ENCODE measurements at places on chromosomes 5 and 9.

DNA sequence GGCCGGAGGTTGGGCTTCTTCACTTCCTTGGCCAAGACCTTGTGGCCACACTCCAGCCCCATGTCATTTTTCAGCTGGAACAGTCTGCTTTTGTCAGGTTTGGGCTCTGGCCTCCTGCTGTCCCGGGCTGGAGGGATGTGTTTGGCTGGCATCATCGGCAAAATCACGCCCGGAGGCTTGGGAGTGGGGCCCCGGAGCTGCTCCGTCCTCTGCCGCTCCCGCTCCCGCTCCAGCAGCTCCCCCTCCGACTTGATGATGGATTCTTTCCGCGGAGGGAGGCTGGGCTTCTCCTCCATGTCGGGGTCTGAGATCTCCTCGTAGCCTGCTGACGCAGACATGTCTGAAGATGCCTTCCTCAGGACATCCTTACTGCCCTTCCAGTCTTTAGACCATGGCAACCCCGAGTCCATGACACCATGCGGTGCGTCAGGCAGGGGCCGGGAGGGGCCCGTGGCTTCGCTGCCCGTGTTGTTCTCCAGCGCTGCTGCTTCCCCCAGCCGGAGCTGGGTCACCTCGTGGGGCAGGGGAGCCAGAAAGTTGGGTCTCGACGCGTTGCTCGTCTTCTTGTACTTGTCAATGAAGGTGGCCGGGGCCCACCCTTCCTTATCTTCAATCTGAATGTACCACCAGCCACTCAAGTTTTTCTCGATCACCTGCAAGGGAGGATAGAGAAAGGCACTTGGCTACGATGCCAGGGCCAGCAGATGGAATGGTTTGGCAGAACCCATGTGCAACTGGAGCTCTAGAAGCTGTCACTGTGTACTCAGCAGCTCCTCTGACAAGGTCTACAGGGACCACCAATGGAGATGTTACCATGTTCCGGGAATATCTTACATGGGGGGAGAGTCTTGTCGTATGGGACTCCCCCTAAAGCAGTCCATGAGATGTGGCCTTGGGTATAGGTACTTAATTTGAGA is 56.0 kb upstream of the UBTD2 start:
- no peak for DNase-seq

DNA sequence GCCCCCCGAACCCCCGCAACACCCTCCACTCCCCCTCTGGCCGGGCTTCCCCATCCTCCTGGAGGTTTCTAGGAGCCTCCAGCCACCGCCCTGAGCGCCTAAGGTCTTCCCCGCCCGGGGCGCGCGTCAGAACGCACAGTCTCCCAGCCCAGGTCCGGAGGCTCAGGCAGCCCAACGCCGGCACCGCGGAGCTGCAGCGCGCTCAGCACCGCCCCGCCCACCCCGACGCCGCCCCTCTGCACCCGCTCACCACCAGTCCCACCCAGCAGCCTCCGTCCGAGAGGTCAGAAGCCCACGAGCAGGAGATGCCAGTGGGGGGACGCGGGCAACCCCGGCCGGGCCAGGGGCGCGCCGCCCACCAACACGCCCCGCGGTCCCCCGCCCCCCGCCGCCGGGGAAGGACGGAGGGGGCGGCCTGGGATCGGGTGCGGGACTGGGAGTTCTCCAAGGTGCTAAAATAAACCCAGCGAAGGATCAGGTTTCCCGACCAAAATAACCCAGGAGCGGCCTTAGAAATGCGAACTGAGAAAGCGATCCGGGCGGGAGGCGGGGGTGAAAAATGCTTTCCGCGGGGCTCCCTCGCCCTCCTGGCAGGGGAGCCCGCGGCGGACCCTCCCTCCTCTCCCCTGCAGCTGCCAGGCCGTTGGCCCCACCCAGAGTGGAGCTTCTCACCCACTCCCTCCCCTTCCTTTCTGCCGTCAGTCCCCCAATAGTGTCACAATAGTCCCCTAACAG is 6.5 kb upstream of the FAM78A start:
- peak; percentile 39 for DNase-seq

DNA sequence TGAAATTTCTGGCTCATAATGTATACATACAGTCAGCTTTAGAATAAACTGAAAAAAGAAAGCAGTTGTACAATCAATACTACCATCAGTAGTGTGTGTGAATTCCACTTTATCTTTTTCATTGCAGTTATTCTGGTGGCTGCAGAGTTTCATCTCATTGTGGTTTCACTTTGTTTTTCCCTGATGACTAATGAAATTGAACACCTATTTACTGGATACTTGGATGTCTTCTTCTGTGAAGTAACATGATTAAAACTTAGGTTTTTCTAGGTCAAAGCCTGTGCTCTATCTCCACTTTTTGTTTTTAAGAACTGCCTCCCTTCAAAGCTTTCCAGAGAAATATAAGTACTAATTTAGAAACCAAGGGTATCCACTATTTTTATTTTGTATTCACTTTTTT is 174.3 kb downstream of the TRPM3 start:
- DNase-seq, result no peak

- DNase-seq, result no peak
These were observed 149.6 kb downstream of the ZNF608 start for GRCh38 chr5:124596595-124597421.

GRCh38 chr9:93475856-93476255 is 22.5 kb upstream of the FAM120AOS start:
- no peak for DNase-seq

GRCh38 chr5:139666551-139666950 is 18.4 kb downstream of the CXXC5 start:
- DNase-seq, result no peak
